ENCODE measurements at places on chromosomes 13 and 19.
A peak's percentile ranks its signal among the peaks of the same experiment; 100 is the strongest.

- DNase-seq: no peak
Observed at GRCh38 chr13:23202383-23202782, 21.6 kb downstream of the SGCG start.

- DNase-seq: peak; percentile 77
Observed at GRCh38 chr19:14476673-14477401, 1.7 kb upstream of the PTGER1 start.

GRCh38 chr19:48659768-48660167 lies 13.0 kb downstream of the NTN5 start:
- DNase-seq: no peak

- no peak for DNase-seq
Observed at GRCh38 chr19:14580623-14581237, 2.2 kb upstream of the CLEC17A start.

- DNase-seq: no peak
Observed at GRCh38 chr19:47676811-47677210, 36.4 kb upstream of the EHD2 start.

- no peak for DNase-seq
Observed at GRCh38 chr13:36352350-36352749, 6.2 kb upstream of the SPART start.

GRCh38 chr13:96671073-96671472 lies 323.2 kb downstream of the OXGR1 start:
- DNase-seq: no peak

GRCh38 chr13:67619995-67620380 lies 389.9 kb upstream of the PCDH9 start:
- DNase-seq: no peak

- DNase-seq: peak; percentile 53
Observed at GRCh38 chr19:1263188-1263587, 5.9 kb upstream of the CIRBP start.
